ENCODE measurements at places on chromosomes 1 and 21.

DNA sequence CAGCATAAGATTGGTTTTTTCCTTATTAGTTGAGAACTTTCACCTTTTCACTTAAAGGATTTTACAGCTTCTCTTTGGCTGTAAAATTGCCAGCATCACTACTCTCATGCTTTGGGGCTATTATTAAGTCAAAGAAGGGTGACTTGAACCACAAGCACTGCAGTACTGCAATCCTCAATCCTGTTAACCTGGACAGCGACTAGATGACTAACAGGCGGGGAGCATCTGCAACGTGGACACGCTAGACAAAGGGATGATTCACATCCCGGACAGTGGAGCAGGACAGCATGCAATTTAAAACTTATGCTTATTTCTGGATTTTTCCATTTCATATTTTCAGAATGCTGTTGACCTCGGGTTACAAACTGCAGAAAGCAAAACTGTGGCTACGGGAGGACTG lies 8.1 kb downstream of the ARV1 start:
- DNase-seq = no peak

- no peak for DNase-seq
Observed at GRCh38 chr1:94621395-94621794, 79.8 kb upstream of the F3 start.

DNA sequence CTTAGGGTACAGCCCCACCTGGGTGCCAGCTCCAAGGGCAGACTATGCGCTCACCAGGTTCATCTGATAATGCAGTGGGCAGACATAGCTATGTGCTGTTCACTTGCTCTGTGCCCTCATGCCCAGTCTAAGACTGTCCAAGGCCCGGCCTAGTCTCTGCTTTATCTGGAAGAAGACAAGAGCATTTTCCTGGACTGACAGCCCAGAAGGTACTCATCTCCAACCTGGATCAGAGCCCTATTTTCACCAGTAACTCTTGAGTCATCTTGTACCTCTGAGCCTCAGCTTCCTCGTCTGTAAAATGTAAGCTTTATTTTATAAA lies 28.5 kb upstream of the LRRC8C start:
- no peak for DNase-seq

DNA sequence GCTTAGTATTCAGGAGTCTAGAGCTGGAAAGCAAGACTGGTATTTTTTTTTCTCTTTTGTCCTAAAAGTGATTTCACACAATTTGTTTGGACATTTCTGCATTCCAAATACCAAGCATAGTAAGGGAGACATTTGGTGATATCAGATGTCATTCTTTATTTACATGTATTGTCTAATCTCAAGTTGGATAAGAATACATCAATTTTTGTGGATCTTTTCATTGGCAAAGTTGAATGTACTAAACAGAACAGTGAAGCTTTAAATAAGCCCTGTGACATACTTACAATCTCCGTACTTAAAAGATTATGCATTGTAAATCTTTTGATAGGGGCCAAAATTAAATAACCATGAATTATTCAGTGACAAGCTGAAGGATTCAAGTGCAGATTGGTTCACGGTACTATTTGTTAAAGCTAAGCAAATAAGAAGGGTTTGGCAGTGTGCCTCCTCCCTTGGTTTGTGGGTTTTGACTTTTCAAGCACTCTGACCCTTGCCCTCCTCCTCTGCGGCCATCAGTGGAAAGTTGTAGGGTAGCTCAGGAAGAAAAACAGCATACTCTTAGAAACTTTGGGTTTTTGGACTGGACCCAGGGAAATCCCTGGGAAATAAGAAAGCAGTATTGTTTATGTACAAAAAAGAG lies 663.7 kb downstream of the ADGRL2 start:
- DNase-seq = no peak

DNA sequence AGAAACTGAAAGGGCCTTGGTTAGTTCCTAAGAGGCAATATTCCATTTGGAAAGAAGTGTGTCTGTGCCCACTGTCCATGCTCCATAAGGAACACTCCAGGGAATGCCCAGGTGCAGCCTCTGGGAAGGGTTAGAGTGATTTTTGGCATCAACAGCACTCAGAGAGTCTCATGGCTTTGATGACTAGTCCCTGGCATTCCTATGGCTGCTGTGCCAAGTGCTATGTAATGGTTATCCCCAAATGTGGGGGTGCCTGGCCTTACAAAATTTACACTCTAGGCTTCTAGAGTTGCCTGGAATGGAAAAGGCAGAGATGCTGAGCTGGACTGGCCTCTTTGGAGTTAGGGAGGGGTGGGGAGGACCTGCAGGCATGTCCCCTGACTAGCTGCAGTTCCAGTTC lies 75.0 kb upstream of the BCAR3 start:
- no peak for DNase-seq

- DNase-seq = no peak
Observed at GRCh38 chr21:44301961-44302406, 2.1 kb downstream of the PFKL start.

DNA sequence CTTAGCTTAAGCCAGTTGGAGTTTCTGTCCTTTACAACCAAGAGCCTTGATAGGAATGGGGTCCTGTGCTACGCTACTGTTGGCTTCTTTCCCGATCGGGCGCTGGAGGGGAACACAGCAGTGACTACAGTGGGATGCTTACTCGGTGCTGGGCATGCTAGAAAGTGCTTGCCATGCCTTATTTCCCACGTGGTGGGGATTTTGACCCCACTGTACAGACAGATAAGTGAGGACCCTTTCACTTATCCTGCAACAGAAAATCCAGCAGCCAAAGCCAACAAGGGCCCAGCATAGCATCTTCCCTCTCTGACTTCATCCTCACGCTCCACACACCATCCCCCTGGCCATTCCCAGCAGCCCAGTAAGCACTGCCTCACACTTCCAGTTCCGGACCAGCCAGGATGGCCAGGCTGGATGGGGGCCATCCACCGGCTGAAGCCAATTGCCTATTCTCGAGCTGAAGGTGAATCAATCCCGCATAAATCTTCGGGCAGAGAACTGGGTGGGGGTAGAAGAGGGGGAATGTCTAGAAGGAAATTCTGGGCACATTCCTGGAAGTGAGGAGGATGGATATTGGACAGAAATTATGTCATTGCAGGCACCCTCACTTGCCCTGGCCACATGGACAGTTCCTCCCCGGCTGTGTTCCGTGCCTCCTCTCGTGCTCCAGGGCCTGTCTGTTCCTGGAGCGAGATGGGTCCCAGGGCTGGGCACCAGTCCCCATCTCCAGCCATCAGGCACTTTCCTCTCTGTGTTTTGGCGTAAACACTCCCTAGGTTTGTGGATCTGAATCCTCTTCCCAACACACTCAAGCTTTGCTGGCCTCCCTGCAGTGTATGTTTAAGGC lies 2.0 kb upstream of the ABCG1 start:
- DNase-seq = no peak

- DNase-seq = no peak
Observed at GRCh38 chr1:196380316-196380715, 227.9 kb downstream of the KCNT2 start.

DNA sequence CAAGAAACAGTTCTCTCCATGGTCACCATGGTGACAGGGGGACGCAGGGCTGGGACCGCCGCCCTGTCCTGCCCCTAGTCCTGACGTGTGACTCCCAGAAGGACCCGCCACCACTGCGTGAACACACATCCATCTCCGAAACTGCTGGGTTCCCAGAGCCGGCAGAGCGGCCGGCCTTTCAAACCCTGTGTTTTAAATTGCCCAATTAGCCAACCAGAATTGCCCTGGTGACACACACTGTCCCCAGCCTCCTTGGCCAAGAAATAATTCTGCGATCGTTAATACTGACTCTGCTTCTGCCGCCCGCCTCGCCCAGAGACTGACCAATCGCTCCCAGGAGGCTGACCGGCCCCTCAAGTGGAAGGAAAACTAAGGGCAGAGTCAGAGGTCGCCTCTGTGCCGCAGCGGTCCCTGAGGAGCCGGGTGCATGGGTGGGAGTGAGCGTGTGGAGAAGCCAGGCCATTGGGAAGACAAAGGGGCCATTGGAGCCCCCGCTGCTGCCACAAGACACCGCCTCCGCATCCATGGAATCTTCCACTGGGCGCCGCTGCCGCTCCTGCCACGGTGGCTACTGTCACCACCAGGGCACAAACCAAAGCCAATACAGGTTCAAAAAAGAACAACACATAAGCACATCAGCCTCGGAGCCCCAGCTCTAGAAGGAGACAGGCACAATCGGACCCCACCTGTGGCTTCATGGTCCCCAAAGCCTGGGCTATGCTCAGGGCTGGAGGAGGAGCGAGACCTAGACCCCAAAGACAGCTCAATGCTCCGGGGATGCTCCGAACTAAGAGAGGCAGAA lies 273.2 kb downstream of the NPHP4 start:
- DNase-seq = no peak

GRCh38 chr1:208903251-208903905 lies 659.2 kb upstream of the PLXNA2 start:
- DNase-seq = no peak

GRCh38 chr1:14842361-14842760 lies 243.9 kb downstream of the KAZN start:
- DNase-seq = no peak

DNA sequence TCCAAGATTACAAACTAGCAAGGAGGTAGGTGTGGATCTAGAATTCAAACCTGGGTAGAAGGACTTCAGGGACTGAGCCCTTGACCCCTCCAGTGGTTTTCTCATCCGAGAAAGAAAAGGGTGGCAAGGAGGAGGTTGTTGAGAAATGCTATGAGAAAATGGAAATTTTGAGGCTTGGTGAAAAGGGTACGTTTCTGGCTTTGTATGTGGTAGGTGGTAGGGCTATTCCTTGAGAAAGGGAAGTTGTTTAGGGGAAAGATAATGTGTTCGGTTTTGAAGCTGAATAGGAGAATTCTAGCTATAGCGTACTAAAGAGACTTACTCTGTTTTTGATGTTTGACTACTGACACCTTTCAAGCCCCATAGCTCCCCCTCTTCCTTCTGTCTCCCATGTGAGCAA lies 133.8 kb downstream of the CNIH3 start:
- DNase-seq = no peak

DNA sequence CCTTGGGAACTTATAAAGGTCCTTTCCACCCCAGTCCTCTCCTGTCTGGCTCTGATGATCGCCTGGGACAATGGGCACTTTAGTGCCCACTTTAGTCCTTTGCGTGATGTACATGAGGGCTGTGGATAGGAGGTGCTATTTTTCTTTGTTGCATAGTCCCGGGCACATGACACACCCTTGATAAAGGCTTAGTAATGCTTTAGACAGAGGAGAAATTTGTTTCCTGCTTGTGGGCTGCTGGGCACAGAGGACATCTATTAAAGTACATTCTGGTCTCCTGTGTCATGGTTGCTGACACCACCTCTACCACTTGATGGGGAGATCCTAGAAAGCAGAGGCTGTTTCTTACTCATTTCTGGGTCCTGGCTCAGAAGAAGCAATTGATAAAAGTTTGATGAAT lies 5.4 kb upstream of the KNCN start:
- DNase-seq = no peak

DNA sequence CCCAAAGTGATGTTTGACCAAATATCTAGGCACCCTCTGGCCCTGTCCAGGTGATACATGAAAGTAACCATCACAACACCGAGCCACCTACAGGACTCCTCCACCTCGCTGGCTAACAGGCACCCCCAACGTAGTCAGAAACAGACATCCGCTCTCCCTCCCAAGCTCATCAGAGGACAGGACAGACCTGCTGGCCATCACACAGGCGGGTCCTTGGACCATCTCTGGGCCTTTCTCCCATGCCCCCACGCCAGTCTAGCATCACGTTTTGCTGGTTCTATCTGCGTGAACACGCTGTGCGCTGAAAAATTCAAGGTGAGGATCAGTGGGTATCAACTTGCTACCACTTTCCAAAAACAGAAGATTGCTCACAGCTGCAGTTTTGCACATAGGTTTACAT lies 21.4 kb upstream of the ADARB1 start:
- DNase-seq = no peak

DNA sequence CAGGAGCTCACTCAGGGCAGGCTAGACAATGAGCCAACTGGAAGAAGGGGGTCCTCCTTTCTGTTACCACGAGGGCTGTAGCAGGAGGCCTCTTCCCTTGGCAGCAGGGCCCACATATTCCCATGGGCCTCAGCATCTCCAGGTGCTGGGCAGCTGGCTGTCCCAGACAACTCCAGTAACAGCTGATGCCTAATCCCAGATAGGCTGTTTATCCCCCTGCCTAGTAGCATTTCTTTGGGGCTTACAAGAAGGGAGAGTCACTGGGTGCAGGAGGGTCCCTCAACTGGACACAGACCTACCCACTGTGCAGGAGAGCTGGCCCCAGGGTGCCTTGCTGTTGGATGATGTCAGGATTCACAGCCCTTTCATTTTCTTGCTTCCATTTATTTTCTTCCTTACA lies 278.2 kb downstream of the DSCAM start:
- no peak for DNase-seq

DNA sequence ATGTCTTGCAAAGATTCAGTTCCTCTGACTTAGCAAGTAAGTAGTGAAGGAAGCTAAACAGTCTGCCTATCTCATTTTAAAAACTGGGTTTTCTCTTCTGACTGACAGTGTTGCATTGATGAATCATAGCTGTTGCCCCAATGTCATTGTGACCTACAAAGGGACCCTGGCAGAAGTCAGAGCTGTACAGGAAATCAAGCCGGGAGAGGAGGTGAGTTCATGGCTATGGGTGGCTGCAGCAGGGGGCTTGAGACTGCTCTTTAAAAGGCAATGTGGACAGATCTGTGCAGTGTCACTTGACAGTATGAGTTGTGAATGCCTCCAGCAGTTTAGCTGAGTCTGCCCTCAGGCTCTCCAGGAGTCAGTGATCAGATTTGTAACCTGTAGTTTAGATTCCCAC lies 46.6 kb downstream of the SMYD2 start:
- DNase-seq = no peak

- no peak for DNase-seq
Observed at GRCh38 chr1:99573431-99574217, 72.3 kb upstream of the PALMD start.

DNA sequence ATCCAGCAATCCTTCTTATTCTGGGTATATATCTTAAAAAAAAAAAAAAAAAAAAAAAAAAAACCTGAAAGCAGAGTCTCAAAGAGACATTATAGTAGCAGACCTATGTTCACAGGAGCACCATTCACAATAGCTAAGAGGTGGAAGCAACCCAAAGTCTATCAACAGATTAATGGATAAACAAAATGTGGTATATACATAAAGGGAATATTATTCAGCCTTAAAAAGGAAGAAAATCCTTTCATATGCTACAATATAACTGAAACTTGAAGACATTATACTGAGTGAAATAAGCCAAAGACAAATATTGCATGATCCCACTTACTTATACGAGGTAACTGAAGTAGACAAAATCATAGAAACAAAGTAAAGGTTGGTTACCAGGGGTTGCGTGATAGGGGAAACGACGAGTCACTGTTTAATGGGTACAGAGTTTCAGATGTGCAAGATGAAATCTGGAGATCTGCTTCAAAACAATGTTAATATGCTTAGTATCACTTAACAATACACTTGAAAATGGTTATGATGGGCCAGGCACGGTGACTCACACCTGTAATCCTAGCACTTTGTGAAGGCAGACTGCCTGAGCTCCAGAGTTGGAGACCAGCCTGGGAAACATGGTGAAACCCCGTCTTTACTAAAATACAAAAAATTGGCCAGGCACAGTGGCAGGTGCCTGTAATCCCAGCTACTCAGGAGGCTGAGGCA lies 29.5 kb downstream of the PIK3R3 start:
- DNase-seq = no peak

- DNase-seq = no peak
Observed at GRCh38 chr1:220770245-220770913, 16.3 kb upstream of the MTARC1 start.
